T-helper 1 cell (primary cell): ENCODE measurements at places on chromosomes 16 and 17.

DNA sequence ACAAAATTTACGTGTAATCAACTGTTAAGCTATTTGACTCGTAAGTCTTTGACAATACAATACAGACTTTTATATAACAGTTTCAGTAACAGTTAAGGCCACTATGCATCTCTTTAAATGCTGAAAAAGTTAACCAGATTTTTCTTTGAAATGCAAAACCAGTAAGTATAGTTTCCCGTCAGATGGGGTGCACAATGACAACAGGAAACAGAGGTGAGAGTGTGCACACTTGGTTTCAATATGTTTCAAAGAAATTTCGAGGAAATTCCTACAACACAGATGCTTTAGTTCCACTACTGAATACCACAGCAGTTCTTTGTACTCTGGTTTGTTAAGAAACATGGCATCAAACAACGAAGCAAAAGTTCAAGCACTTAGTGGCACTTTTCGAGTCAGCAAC, 48.4 kb downstream of the RNF157 start:
- peak; percentile 96 for DNase-seq

DNA sequence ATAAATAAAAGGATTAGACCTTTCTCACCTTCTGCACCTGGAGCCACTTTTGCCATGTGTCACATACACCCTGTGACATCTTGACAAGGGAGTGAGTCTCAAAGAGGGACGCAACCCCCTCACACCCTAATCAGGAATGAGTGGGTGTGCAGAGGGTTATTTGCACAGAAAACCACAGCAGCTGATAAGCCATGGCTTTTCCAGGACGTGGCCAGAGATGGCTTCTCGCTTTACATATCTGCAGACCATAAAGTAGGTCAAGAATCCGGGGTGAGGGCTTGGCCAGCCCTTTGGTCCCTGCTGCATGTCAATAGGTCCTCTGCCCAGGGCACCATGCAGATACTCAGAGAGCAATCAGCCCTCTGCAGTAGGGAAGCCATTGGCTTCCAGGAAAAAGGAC, 2.4 kb upstream of the CD300LF start:
- DNase-seq = no peak

GRCh38 chr17:46773221-46773605, 45.3 kb downstream of the WNT3 start:
- DNase-seq = no peak

- no peak for DNase-seq
Observed at GRCh38 chr16:23306199-23307100, 4.3 kb downstream of the SCNN1B start.

DNA sequence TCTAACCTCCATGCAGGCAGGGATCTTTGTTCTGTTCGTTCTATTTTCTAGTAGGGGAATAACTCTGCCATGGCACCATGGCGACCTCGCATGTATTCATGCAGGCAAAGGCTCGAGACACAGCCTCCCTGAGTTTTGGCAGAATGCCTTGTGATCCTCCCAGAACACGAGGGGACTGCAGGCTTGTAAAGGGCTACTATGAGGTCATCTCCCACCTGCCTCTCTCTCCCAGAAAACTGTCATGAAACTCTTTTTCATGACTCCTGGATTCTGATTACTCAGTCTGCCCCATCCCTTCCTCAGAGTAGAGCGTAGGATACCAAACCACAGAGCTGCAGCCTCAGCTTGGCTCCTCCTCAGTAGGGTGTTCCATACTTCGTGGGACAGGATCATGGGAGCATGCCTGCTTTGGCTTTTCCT, 64.3 kb downstream of the IGF2BP1 start:
- DNase-seq = no peak

DNA sequence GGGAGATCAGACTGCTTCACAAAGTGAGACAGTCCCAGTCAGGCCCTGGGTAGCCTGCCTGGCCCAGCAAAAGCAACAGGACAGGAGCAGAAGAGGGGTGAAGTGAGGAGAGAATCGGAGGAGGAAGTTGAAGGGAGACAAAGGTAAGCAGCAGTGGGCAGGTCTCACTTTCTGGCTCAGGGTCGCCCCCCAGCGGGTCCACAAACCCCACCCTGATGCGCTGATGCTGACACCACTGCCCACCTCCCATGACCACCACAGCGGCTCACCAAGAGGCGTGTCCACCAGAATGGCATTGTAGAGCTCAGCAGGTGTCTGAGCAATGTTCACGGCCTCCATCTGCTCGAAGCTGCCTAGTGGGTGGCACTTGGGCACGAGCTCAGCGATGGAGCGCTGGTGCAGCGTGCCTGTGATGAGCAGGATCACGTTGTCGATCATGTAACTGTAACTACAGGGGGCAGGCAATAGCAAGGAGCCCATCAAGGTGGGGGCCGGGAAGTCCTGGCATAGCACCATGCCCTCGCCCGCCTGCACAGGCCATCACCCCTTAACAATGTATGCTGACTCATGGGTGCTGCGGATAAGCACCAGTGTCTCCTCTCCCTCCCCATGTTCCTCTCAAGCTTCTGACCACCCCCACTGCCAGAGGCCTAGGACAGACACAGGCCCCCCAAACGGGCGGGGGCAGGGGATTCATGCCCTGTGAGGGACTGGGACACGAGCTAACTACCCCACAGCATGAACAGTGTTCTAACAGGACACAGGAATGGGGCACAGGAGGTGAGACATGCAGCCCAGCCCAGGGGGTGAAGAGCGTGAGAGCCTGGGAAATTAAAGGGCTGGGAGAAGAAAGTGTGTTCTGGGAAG, 13.6 kb downstream of the HSD11B2 start:
- DNase-seq = no peak

- no peak for DNase-seq
Observed at GRCh38 chr17:2122641-2123302, 67.9 kb downstream of the HIC1 start.

- no peak for DNase-seq
Observed at GRCh38 chr16:73064994-73065545, 17.1 kb upstream of the ZFHX3 start.

GRCh38 chr16:75279305-75279704, 27.9 kb upstream of the BCAR1 start:
- no peak for DNase-seq

GRCh38 chr17:27072885-27073284, 221.0 kb upstream of the WSB1 start:
- DNase-seq = no peak

DNA sequence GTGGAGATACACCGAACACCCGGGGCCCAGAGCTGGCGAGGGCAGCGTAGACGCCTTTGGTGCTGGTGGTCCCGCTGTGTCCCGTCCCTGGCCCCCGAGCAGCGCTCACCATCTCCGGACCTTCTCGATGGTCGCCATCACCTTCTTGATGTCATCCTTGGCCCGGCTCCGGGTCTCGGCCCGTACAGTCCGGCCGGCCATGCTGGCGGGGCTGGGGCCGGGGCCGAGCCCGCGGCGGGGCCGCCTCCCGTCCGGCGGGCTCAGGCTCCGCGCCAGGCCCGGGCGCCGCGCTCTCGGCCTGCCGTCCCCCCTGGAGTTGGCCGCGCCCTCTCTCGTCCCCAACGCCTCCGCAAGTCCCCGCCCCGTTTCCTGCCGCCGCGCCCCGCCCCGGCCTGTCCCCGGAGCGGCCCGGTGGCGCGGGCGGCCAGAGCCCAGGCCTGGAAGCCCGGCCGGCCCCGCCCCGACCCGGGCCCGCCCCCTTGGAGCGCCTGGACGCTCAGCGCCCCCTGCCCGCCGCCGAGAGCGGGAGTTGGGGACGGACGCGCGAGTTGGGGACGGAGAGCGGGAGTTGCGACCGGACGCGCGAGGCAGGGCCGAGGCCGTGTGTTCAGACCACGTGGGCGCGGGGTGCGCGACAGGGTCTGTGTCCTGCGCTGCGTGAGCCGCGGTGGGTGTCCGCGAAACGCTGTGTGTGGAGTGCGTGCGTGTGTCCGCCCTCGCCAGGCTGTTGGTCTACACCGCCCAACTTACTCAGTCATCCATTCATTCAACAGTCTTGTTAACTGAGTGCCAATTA, at the start of gene BCL7C:
Gene BCL7C (minus strand): TSS at position 334 of the 796 bp plus-strand sequence. CDS start 133 bp downstream, at position 201.
- DNase-seq = peak; percentile 73

GRCh38 chr16:85696781-85697180, 8.0 kb upstream of the GINS2 start:
- DNase-seq = no peak

- no peak for DNase-seq
Observed at GRCh38 chr17:31390748-31391495, 553 bp upstream of the RAB11FIP4 start.

DNA sequence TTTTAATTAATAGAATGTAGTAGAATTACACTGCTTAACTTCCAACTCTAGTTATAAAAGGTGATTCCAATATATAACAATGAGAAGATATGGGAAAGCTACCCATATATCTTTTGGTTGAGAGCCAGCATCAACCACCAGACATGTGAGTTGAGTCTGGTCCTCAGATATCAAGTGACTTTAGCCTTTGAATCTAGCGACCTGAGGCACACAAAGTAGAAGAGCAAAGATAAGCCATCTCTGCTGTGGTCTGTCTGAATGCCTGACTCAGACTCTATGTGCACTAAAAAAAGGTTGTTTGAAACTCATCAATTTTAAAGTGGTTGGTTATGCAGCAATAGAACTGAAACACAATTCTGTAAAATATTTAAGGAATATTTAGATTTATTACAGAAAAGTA, 492.5 kb upstream of the SOX9 start:
- DNase-seq = no peak

- DNase-seq = no peak
Observed at GRCh38 chr16:55900616-55901393, 25.6 kb upstream of the CES5A start.

- no peak for DNase-seq
Observed at GRCh38 chr17:13989138-13989537, 80.2 kb upstream of the COX10 start.

GRCh38 chr16:67726106-67727034, 7.3 kb upstream of the GFOD2 start:
- DNase-seq = no peak

GRCh38 chr17:28937044-28937729, 14.1 kb downstream of the PHF12 start:
- no peak for DNase-seq

- DNase-seq = no peak
Observed at GRCh38 chr16:87712184-87712762, 53.5 kb downstream of the KLHDC4 start.

GRCh38 chr17:27944546-27945332, 51.6 kb upstream of the LYRM9 start:
- no peak for DNase-seq

- no peak for DNase-seq
Observed at GRCh38 chr17:76136276-76137000, 4.6 kb downstream of the FOXJ1 start.

DNA sequence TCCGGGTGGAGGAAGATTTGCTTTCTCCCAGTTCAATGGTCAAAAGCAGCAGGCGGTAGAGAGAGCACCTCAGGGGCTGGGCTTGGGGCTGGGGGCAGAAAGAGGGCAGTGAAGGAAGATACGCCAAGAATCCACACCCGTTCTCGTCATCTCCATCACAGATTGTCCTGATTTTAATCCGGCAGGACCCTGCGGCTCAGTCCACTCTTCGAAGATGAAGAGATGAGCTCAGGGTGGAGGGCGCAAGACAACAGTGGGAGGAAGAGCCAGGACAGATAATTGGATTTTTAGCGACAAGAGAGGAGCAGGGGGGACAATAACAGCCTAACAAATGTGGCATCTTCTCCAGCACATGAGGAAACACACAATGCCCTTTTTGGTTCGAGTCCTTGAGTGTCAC, 165.9 kb downstream of the SDK2 start:
- no peak for DNase-seq

DNA sequence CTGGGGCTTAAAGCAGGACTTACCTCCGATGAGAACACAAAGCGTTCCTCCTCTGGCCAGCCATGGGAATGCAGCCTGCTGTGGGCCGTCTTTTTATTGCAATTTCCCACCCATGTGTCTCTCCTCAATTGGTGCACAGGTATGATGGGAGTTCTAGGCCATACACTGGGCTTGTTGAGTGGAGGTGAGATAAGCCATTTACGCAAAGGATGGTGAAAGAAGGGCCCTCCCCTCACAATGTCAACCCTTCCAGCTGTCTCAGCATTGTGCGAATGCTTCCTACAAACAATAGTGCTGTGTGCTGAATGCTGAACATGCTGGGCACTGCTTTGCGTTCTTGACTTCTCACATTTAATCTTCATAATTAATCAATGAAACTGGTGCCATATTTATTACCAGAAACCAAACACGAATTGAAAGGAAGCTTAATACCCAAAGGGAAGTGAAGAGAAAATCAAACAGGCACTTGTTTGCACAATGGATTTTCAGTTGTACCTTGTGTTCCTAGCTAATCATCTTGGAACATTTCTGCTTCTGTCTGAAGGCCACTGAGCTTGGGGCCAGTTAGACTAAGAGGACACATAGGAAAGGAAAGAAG, at the start of gene GP2:
Gene GP2 (minus strand): TSS at position 70 of the 598 bp plus-strand sequence. CDS start 1,082 bp downstream, outside the sequence.
- DNase-seq = no peak
